Posterior vena cava (tissue), 2 donors: ENCODE measurements at places on chromosomes 5 and 9.
A peak's percentile ranks its signal among the peaks of the same experiment; 100 is the strongest.

GRCh38 chr9:97808972-97809371, 44.1 kb upstream of the FOXE1 start:
- DNase-seq, result no peak

DNA sequence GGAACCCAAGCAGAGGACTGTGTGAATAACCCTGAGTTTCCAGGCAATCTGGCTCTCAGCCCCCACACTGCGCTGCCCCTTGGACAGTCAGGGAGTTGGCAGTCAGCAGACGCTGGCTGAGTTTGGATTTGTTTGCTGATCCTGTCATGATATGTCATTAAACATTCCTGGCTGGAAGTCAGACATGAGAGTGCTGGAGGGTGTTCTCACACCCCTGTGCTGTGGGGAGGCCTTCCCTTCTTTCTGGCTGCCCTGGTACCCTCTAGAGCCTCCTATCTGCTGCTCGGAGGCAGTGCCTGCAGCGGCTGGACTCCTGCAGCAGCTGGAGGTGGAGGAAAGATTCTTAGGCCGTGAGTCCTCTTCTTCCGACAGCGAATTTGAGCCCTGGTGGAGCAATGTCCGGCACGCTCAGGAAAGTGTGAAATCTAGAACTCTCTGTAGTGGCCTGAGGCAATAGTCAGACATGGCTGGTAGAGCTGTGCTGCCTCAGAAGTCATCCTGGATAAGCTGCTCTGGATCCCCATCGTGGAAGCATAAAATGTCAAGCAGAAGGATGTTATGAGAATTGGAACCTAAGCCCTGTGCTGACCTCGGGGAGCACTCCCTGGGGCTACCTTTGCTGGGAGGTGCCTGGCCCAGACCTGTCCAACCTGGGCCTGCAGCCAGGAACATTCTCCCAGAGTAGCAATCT, 72.0 kb downstream of the PDE8B start:
- DNase-seq, result no peak

- DNase-seq, result no peak
Observed at GRCh38 chr5:124956471-124957029, 210.1 kb upstream of the ZNF608 start.

DNA sequence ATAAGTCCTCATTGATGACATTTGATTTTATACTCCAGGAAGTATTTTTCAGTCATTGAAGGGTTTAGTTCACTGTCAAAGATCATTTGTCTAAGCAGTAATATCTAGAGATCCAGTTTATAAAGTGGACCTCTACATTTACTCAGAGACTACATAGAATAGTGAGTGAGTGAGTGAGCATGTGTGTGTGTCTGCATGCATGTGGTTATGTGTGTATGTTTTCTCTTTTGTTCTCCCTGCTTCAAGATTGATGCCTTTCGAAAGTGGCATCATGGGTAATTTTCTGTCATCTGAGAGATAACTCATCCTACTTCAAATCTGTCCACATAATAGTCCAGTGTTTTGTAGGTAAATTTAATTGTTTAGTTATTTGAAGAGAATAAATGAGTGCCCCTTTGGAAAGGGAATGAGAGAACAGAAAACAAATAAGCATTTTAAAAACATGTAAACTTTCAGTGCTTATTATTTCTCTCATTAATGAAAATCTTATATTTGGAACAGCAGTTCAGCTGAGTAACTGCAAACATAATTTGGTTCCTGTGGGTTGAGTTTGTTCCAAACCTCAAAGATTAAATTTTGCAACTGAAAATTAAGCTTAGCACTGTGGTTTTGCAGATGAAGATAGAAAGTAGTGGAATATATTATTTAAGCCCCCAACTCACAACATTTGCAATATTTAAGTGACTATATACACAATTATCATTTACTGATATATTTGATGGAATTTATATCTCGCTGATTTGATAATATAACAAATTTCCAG, 1295.1 kb upstream of the C9orf72 start:
- no peak for DNase-seq

DNA sequence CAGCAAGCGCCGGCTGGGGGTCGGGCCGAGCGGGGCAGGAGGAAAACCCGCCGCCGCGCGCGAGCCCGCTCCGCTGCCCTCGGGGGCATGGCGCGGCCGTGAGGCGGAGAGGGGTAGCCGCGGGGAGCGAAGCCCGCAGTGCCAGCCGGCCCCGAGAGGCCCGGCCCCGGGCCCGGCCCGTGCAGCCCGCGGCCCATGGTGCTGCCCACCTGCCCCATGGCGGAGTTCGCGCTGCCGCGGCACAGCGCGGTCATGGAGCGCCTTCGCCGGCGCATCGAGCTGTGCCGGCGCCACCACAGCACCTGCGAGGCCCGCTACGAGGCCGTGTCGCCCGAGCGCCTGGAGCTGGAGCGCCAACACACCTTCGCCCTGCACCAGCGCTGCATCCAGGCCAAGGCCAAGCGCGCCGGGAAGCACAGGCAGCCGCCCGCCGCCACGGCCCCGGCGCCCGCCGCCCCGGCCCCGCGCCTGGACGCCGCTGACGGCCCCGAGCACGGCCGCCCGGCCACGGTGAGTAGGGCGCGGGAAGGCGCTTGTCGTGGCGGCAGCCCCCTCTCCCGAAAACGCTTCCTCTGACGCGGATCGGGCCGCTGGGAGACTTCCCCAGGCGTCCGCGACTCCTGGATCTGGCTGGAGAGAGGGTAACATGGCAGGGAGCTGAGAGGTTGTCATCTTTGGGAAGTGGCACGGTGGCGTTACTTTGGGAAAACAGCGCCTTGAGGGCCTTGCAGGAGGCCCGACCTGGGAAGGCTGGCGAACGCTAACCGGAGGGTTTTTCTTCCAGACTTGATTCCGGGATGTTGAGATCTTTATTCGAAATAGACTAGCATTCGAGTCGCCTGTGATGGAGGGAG, 523 bp downstream of the MAML1 start:
- DNase-seq, result peak; percentile 86

- no peak for DNase-seq
Observed at GRCh38 chr9:13487071-13487470, 207.6 kb upstream of the MPDZ start.

- no peak for DNase-seq
Observed at GRCh38 chr5:172999974-173000373, 16.4 kb downstream of the ATP6V0E1 start.

DNA sequence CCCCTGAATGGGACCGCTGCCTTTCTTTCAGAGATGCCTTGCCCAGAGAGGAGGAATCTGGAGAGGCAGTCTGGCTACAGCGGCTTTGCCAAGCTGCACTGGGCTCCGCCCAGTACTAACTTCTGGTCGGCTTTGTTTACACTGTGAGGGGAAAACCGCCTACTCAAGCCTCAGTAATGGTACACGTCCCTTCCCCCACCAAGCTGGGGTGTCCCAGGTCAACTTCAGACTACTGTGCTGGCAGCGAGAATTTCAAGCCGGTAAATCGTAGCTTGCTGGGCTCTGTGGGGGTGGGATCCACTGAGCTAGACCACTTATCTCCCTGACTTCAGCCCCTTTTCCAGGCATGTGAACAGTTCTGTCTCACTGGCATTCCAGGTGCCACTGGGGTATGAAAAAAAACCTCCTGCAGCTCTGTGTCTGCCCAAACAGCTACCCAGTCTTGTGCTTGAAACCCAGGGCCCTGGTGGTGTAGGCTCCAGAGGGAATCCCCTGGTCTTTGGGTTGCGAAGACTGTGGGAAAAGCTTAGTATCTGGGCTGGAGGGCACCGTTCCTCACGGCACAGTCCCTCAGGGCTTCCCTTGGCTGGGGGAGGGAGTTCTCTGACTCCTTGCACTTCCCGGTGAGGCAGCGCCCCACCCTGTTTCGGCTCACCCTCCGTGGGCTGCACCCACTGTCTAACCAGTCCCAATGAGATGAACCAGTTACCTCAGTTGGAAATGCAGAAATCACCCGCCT, 171.2 kb downstream of the CWC27 start:
- peak; percentile 52 for DNase-seq

DNA sequence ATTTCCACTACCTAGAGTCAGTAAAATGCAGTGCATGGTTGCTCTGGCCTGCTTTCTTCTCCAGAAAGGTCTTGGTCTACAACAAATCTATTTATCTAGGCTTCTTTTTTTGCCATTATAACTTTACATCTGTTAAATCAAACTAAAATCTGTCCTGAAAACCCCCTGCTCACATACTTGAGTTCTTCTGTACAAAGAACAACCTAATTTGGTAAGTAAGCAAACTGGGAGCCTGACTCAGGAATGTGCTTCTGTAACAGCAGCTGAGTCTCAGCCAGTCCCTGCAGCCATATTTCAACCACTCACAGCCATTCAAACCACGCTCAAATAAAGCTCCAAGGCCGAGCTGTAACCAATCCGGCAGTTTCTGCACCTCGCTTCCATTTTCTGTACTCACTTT, 95.8 kb downstream of the PLPP1 start:
- no peak for DNase-seq

- no peak for DNase-seq
Observed at GRCh38 chr5:116621599-116621998, 47.0 kb upstream of the SEMA6A start.

- no peak for DNase-seq
Observed at GRCh38 chr5:76367623-76368371, 35.3 kb upstream of the IQGAP2 start.

- DNase-seq, result no peak
Observed at GRCh38 chr9:110283751-110284150, 27.4 kb upstream of the TXN start.

- DNase-seq, result no peak
Observed at GRCh38 chr5:67338421-67338820, 141.8 kb upstream of the CD180 start.

- no peak for DNase-seq
Observed at GRCh38 chr9:135906291-135907005, 898 bp downstream of the CAMSAP1 start.

- peak; percentile 62 for DNase-seq
Observed at GRCh38 chr5:389197-389821, 53.7 kb upstream of the EXOC3 start.

DNA sequence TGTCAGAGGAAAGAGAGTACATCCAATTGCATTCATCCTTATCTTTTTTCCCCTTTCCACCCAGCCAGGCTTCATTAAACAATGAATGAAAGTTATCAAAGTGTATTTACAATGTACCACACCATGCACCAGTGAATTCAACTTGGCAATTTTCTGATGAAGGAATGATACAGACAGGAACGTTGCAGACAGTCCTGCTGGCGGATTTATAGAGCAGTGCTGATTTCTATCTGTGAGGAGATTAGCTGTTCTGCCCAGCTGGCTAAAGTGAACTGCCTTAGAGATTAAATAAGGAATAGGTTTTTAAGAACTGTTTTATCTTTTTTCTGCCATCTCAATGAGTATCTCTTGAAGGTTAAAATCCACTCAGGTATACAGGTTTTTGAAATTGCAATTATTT, 403.9 kb downstream of the CDH18 start:
- DNase-seq, result no peak

- no peak for DNase-seq
Observed at GRCh38 chr9:87874304-87874623, 8.4 kb upstream of the SPATA31E1 start.

- no peak for DNase-seq
Observed at GRCh38 chr9:75422944-75423522, 334.7 kb downstream of the OSTF1 start.

DNA sequence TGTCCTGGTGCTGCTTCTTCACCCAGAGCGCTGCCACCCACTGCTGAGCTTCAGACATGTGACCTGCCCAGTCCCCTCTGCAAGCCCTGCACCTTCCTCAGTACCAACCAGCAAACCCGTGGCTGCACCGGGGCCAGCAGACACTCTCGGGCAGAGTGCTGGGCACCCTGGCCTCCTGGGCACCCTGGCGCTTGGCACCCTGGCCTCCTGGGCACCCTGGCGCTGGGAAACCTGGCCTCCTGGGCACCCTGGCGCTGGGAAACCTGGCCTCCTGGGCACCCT, 31.7 kb upstream of the SLC12A7 start:
- no peak for DNase-seq

- no peak for DNase-seq
Observed at GRCh38 chr5:32127711-32128110, 46.4 kb downstream of the GOLPH3 start.

- DNase-seq, result no peak
Observed at GRCh38 chr9:33329117-33329563, 38.8 kb downstream of the NFX1 start.

- DNase-seq, result no peak
Observed at GRCh38 chr5:109199289-109199688, 210.5 kb downstream of the PJA2 start.

DNA sequence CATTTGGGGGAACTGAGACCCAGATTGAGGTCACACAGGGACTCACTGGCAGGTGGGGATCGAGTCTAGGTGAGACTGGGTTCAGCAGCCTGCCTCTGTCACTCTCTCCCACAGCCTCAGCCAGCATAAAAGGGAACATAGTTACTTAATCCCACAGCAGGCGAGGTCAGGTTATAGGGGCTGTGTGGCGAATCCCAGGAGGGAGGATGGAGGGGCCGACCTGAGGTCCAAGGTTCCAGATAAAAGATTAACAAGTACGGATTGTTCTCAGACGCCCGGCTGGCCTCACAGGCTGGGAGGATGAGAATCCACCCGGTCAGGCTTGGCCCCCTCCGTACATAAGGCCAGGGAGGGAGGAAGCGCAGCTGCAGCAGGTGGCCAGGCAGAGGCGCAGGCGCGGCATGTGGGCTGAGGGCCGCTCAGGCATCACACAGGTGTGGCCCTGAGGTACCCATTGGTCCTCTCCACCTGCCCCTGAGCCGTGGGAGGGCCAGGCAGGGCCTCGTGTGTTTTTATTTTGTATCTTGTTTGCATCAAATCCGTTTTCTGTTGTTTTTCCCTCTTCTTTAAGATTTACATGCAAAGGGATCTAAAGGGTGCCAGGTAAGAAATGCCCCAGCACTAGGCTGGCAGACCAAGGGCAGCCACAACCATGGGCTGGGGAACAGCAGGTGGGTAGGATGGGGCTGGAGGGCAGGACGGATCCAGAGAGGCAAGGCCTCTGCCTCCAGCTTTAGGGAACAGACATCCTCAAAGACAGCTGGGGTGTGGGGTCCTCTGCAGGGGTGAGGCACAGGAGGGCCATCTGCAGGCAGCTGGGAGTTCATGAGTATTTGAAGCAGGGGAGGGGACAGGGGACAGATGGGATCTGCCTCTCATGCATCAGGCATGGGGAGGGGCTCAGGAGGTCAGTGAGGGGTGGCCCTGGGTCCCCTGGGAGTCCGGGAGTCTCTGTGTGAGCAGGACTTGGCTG, 3.6 kb downstream of the SUSD3 start:
- no peak for DNase-seq

DNA sequence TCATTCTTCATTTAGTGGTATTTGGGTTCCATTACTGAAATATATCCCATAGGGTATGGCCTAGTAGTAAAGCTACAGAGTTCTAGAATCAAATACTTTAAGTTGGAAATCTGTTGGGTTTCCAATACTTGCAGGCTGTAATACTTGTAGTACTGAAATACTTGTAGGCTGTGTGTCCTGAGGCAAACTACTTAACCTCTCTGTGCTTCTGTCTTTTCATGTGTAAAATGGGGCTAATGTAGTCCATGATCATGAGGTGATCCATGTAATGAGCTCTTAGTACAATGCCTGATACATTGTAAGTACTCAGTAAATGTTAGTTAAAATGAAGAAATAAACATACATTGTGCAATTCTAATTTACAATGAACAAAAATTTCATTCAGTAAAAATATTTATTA, 368.9 kb downstream of the CSNK1G3 start:
- DNase-seq, result no peak

- DNase-seq, result peak; percentile 76
Observed at GRCh38 chr9:38619556-38620447, 594 bp downstream of the ANKRD18A start.

- peak; percentile 18 for DNase-seq
Observed at GRCh38 chr9:134982311-134982710, 64.6 kb upstream of the FCN1 start.
